ENCODE measurements at places on chromosomes 7 and 10.
A peak's percentile ranks its signal among the peaks of the same experiment; 100 is the strongest.

GRCh38 chr7:41574377-41574776, 128.5 kb downstream of the INHBA start:
- DNase-seq: no peak

GRCh38 chr7:130721486-130722277, 12.3 kb downstream of the KLF14 start:
- DNase-seq: no peak

DNA sequence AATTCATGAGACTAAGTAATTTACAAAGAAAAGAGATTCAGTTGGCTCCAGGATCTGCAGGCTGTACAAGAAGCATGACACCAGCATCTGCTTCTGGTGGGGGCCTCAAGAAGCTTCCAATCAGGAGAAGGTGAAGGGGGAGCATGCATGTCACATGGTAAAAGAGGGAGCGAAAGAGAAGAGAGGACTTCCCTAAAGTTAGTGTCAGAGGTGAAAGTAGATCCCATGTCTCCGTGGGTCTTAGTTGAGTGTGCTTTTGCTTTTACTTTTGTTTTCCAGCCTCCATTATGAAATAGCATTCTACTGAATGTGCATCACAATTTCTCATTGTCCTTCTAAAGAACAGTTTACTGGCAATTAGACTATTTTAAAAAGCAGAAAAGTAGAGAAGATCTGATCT, 213.6 kb upstream of the FZD1 start:
- DNase-seq: no peak

- DNase-seq: no peak
Measured at GRCh38 chr10:78794736-78795455, 273.9 kb upstream of the ZMIZ1 start.

GRCh38 chr10:125699562-125700143, 16.7 kb upstream of the TEX36 start:
- DNase-seq: no peak

- peak; percentile 43 for DNase-seq
Measured at GRCh38 chr7:1193593-1194424, 33.8 kb upstream of the ZFAND2A start.

DNA sequence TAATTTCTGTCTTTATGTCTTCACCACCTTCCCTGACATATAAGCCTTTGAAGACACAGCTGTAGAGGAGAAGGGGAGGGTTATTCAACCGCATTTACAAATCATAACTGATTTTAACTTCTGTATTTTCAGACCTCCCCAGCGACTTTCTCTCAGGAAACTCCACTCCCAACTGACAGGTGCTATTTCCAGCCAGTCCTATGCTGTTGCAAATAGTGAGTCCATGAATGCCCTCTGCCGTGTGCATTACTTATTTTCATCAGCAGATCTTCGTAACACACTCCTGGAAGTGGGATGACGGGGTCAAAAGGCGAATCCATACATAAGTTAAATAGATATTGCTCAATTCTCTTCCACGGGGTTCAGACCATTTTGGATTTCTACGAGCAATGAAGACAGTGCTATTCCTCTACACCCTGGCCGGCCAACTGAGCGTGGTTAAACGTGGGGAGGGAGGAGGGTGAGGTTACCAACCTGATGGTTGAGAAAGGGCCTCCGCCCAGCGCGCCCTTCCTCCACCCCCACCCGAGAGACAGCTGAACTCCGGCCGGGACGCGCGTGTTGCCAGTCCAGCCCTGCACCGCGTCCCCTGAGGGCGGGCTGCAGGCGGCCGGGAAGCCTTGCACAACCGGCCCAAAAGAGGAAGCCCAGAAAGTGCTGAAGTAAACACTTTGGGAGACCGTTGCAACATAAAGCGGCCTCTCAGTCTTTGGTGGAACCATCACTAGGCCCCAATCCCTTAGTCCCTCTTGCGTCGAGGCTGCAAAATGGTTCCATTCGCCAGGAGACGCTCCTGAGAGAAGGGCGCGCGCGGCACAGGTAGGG, at the start of gene APBB1IP:
APBB1IP (plus strand) TSS at position 705 of the 825 bp plus-strand sequence. CDS start 53,986 bp downstream, outside the sequence.
- DNase-seq: peak; percentile 48

DNA sequence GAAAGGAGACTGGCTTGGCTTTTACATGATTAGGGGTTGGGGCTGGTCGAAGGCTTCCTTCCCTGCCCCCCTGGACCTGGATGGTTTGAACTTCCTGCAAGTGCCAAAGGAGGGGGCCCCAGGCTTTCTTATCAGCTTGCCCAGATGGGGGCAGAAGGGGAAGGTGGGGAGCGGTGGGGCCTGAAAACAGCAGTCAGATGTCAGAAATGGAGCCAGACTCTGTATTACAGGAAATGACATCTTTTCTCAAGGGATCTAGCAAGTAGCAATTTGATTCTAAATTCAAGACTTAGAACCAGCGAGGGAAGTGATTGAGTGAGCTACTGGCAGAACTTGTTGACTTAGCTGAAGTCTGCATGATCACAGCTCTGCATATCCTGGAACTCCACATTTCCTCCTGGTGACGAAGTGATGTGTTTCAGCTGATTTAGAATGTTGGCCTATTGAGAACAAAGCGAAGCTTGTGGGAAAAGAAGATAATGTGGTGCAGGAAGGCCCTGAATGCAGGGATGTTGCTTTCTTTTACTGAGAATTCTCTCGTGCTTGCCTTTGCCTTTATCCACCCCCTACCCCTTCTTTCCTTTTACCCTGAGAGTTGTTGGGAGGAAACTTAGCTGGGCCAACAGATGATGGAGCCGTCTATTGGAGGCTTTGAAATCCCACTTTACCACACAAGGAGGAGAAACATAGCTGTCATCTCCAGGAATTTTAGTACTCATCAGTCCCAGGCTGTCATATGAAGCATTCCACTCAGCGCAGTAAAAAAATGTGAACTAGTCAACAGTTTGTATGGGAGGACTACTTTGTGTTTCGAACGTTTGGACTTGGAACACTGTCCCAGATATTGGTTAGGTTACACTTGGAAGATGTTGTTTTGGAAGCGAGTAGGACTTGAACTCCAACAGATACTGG, 43.2 kb downstream of the CCNY start:
- DNase-seq: no peak

DNA sequence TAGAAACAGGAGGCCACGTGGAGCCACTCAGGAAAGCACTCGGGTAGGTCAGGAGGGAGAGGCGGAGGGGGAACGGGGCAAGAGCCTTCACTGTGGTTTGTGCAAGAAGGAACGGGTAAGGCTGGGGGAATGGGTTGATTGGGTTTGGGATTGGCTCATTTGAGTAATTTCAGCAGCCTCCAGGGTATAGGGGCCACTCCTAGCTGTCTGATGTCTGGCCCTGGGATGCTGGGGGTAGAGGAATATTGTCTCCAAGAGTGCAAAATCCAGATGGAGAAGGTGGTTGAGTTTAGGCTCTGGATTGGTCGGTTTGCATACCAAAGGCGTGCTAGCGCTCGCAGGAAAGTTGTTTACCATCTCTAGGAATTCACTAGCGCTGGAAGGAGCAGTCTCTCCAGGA, 47.2 kb downstream of the MYL10 start:
- no peak for DNase-seq

GRCh38 chr10:104339469-104340110, 1.3 kb upstream of the ITPRIP start:
- DNase-seq: no peak

DNA sequence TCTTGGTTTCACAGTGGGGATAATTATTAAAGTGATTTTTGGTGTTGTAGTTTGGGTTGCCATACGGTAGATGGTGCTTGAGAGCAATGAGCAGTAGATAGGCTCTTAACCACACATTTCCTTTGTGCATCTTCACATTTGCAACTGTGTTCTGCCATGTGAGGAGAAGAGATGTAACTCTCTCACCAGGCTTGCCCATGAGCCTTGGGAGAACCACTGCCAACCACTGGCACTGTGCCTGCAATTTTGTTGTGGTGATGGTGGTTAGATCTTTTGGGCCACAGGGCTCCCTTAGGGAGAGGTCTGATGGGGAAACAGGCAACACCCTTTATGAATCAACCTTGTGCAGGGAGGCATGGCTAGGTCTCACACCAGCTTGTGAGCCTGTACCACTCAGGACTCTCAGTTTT, 204.3 kb downstream of the CCDC7 start:
- DNase-seq: no peak

DNA sequence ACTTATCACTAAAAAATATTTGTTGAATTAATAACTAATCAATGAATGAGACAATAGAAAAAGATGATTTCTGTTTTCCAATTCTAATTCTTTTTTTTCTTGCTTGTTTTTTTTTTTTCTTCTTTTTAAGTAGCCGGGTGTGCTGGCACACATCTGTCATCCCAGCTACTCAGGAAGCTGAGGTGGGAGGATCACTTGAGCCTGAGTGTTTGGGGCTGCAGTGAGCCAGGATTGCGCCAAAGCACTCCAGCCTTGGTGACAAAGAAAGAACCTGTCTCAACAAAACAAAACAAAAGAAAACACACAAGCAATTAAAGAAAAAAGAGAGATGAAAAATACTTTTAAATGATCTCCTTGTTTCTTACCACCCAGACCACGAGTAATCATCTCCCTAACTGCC, 1109.3 kb downstream of the REEP3 start:
- DNase-seq: no peak

DNA sequence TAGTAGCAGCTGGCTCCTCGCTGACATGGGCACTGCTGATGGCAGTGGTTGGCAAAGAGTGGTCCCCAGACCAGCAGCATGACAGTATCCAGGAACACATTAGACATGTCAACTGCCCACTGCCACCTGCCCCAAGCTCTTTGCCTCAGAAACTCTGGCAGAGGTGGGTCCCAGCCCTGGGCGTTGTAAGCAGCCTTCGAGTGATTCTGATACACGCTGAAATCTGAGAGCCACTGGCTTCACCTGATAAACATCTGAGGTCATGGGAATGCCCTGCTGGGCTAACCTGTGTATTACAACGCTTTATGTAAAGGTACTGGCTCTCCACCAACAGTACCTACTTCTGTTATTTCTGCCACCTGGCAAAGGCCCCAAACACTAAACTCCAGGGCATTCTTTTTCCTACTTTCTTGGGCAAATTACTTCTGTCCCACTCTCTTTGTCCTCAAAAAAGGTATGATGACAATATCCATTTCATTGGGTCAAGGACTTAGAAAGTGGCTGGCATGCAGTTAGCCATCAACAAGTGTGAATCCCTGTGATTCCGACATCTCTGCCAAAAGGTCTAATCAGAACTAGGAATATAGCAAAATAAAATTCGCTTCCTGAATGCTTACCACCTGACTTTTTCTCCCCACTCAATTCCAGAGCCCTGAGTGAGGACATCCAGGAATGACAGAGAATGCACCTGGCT, 9.2 kb downstream of the SGMS1 start:
- no peak for DNase-seq

DNA sequence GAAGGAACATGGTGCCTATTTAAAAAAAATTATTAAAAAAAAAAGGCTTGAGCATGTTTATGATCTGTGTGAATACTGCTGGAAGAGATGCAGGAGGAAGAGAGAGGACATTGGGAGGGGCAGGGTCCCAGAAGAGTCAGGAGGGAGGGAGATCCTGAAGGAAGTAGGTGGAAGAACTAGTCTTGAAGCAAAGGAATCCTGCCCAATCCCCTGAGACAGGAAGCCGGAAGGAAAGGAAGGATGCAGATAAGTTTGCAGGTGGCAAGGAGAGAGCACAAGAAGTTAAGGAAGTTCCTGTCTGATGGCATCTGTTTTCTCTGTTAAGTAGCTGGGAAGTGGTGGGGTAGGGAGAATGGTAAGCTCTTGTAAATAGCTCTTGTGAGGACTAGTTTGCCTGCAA, 318.5 kb downstream of the DOCK4 start:
- DNase-seq: no peak

GRCh38 chr10:78203915-78204818, 170.5 kb downstream of the RPS24 start:
- DNase-seq: no peak

- DNase-seq: no peak
Measured at GRCh38 chr10:125472010-125472607, 210.9 kb downstream of the TEX36 start.

DNA sequence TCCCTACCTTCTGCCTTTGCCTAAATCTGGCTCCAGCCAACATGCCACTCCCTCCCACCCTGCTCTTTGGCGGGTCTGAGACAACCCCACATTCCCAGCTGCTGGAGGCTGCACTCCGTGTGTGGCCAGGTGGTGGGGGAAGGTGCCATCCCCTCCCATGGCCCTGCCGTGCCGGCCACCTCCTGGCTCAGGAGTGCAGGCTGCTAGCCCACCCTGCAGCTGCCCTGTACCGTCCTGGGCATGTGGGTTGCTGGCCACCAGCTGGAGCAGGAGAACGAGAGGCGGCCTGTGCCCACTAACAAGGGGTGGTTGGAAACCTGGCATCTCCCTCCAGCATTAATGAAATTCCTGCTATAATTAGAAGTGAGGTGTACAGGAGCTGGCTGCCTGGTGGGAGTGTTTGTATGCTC, 97.6 kb downstream of the ZMIZ1 start:
- no peak for DNase-seq

DNA sequence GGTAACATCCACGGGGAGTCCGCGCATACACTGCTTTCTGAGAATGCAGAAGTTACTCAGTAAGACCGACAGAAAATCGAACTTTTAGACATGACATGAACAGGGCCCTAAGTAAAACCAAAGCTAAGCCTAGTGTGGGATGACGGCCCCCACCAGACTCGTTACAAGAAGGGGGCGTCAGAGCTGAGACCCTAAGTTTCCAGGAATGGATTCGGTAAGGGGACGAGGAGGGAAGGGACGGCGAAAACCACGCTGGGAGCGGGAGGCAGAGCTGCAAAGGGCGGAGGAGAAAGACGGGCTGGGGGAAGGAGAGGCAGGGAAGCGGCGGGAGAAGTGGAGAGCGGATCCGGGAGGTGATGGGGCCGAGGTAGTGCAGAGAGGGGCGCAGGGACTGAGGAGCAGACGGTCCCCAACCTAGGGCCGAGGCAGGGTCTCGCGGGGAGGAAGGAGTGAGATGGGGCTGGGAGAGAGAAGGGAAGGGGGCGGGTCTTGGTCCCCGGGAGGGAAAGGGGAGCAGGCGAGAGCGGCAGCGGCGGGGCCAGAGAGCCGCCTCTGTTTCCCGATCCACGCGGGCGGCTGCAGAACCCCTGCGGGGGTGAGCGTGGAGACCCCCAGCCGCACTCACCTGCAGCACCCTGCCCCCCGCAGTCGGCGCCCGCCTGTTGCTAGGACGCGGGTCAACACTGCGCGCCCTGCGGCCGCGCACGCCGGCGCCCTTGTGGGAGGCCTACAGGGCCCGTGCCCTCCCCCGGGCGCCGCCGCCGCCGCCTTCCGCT, 513 bp downstream of the ODAD2 start:
- peak; percentile 11 for DNase-seq

DNA sequence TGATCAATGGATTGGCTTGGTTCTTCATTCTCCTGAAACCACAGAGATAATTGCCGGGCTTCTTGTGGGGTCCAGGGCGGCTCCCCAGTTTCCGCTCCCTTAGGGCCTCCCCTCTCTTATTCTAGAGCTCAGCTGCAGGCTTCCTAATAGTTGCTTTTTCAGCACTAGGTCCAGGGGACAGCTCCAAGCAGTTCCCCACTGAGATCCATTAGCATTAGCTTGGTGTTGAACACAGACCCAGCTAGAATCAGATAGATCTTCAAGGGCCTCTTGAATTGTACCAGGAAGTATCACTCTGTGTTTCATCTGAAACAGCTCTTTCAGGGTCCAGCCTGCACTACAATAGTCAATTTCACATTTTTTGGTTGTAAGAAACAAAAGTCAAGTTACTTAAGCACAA, 238.7 kb downstream of the SEC23IP start:
- no peak for DNase-seq

GRCh38 chr7:112990624-112991023, 96.0 kb downstream of the GPR85 start:
- DNase-seq: no peak

GRCh38 chr10:120841522-120842189, 9.5 kb upstream of the WDR11 start:
- no peak for DNase-seq

- DNase-seq: no peak
Measured at GRCh38 chr7:87875151-87876039, 765 bp downstream of the SLC25A40 start.

- DNase-seq: no peak
Measured at GRCh38 chr7:73452999-73453635, 19.5 kb downstream of the FZD9 start.
